Stimulated activated CD8-positive, alpha-beta memory T cell treated with anti-CD3 and anti-CD28 coated beads, Interleukin-12 subunit alpha, Interleukin-12 subunit beta, amount 100 ng/mL, for 1 hour (primary cell): ENCODE measurements at places on chromosomes 11 and 22.

DNA sequence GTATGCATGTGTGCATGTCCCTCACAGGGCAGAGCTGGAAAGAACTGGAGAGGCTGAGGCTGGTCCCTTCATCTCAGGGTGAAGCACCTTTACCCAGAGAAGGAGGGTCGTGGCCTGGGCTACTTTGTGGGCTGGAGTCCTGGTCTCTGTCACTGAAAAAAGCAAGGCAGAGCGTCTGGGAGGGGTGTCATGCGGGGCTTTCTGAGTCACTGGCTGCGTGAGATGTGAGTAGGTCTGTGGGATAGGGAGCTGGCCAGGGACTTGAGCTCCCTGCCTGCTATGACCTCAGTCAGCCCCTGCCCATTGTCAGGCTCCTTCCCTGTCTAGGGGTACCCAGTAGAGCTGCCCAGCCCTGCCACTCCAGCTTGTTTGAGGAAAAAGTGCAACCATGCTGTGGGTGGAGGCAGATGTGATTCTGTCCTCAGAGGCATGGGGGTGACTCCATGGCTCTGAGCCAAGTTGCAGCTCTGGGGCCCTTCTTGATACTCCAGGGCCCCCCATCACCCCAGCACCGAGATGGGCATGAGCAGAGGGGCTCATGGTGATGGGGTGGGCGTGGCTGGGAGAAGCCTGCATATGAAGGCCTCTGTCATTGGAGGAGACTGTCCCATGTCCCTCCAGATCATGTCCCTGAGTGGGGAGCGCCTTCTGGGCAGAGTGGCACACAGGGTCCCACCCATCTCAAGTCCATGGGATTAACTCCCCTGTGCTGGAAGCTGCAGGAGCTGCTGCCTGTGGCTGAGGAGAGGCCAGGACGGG lies 27.8 kb downstream of the KCNQ1 start:
- no peak for DNase-seq

DNA sequence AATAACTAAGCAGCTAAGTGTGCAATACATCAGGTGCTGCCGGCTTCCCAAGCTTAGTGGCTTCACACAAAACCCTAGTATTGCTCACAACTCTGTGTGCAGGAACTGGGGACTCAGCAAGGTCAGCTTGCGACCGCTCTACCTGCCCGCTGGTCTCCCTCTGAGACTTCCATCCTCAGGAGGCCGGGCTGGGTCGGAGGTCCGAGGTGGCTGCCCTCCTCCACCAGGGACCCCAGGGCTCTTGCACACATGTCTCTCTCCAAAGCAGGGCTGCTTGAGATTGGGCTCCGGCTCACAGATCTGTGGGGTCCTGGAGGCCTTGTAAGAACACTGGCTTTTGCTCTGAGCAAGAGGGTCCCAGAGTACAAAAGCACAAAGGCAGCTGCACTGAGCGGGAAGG lies 25.4 kb upstream of the FGF19 start:
- no peak for DNase-seq

DNA sequence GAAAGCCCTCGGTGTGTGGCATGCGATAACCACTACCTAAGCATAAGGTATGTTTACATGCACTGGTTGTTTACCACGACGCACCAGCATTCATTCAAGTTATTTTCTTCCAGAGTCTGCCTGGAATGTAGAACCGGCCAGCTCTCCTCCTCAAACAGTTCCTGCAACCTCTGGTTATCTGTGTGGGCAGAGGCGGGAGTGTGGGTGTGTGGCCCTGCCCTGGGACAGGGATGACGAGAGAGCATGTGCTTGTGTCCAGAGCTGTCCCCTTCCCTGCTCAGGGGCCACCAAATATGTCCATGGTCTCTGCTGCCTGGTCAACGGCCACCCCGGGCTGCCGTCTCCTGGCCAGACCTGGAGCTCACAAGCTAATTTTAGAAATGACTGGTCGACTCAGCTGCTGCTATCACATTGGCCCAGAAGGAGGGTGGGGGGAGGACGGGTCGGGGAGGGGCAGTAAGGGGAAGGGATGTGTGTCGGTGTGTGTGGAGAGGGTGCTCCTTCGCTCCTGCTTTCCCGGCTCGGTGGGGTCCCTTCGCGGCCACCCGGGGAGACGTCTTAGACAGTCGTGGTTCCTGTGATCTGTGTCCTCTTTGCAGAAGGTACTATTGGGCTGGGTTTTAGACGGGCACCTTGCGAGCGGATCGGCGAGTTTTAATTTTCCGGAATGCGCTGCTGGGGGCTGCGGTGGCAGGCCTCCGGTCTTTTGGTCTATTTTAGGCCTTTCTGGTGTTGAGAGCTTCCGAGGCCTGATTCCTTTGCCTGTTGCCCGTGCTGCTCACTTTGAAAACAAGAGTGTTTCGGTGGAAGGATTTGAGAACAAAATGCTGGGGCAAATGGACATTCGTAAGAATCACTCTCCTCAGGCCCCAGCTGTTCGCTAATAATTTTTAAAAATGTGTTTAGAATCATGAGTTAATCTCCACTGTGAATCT lies at the start of gene MYO18B:
Gene MYO18B (plus strand): TSS at position 497 of the 935 bp plus-strand sequence. CDS start 18,905 bp downstream, outside the sequence.
- no peak for DNase-seq

- DNase-seq = no peak
Observed at GRCh38 chr11:64443001-64443400, 84.0 kb downstream of the RPS6KA4 start.

- DNase-seq = no peak
Observed at GRCh38 chr11:104183593-104183992, 19.6 kb upstream of the PDGFD start.

DNA sequence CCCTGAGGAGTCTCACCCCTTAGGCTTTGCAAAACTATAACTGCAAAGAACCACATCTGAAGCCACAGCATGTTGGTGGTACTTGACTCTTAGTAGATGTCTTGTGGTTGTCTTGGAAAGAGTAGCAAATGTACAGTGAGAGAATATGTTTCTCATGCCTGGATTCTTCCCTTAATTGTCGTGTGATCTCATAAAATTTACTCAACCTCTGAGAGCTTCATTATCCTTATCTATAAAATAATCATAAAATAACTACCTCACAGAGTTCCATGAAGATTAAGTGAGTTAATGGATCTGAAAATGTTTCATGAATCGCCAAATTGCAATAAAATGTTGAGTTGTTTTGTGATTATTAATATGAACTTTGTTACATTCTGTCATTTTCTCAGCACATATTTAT lies 491.5 kb downstream of the METTL15 start:
- DNase-seq = no peak

GRCh38 chr11:105619556-105619955 lies 9.7 kb downstream of the GRIA4 start:
- no peak for DNase-seq

DNA sequence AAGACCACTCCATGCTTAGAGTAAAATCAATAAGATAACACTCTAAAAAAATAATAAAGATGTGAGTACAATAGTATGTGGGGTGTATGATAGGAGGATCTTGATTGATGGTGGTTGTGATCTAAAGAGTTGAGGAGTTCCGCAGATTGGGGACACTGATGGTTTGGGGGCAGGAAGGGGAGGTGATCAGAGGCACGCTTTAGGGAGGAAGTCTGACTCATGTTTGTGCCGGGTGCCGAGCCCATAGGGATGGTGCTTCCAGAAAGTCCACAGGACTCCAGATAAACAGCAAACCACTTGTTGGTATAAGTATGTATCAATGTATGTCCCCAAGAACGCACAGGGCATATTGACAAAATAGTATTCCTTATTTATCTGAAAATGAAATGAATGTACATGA lies 27.5 kb downstream of the LINC01488 start:
- DNase-seq = no peak

DNA sequence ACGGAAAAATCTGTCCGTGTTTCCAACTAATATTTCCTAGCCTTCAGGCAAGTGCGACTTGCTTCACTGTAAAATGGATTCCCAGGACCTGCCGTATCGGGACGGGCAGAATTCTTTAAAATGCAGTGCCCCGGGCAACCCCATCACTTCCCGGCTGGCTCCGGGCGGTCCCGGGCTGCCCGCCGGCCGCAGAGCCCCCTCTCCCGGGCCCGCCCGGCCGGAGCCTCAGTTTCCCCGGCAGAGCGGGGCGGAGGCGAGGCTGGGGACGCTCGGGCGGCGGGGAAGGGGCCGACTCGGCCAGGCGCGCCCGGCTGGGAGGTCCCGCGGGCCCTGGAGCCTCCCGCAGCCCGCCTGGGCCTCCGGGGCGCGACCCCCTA lies 84.2 kb upstream of the WNT7B start:
- no peak for DNase-seq

- DNase-seq = no peak
Observed at GRCh38 chr11:5285703-5286340, 15.9 kb downstream of the OR51B4 start.

- DNase-seq = no peak
Observed at GRCh38 chr22:24331468-24332440, 61.1 kb downstream of the SPECC1L start.

DNA sequence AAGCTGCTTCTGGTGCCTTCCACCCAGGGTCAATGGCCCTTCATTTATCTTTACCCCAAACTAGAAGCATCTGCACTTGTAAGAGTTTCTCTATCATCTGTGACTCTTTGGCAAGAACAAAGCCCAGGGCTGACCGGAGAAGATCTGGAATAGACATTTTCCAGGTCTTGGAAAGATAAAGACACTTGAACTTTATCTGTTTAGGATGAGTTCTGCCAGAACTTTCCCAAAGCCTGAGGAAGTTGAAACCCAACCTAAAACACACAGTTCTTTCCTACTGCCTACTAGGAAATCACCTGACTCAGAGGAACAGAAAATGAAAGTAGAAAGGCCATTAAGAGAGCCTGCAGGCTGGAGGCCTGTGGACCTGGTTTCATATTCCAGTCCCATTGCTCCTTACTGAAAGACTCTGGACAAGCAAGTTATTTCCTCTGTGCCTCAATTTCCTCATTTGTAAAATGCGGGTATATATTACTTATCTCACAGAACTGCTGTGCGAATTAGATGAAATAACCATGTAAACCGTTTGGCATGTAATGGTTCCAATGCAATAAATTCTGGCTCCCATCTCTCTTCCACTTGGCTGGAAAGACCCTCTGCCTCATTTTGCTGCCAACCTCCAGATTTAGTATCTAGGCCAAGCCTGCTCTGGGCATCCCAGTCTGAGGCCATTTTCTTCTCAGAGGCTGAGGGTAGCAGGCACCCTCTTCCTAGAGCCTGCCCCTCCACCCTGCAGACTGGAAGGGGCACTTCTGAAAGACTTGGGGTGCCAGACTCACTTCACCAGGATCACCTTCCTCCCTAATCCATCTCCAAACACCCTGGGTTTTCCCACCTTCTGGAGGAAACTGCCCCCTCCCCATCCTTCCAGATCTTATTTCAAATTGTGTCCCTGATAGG lies 1.2 kb downstream of the UBE2L6 start:
- DNase-seq = no peak

- DNase-seq = no peak
Observed at GRCh38 chr22:17969701-17970113, 54.7 kb downstream of the MICAL3 start.

GRCh38 chr11:121143921-121144320 lies 42.9 kb downstream of the TECTA start:
- DNase-seq = no peak

DNA sequence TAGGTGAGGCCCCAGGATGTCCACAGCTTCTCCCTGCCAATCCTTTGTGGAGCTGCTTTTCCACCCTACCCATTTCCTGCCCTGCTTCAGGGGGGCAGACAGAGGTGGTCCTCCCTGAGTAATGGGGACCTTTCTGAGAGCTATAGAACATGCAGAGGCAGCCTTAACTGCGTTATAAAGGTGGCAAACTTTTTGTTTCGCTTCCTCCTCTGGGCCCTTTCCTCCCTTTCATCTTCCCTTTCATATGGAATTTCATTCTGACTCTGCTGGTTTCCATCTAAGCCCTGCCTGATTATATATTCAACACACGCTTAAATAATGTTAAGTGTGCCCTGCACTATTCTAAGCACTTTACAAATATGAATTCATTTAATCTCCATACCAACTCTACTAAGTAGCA lies 169.3 kb upstream of the E2F8 start:
- no peak for DNase-seq

GRCh38 chr22:29636751-29637150 lies 33.3 kb downstream of the NF2 start:
- DNase-seq = no peak

GRCh38 chr22:39238966-39239505 lies 5.7 kb downstream of the PDGFB start:
- DNase-seq = no peak

- DNase-seq = no peak
Observed at GRCh38 chr22:32050678-32051515, 7.8 kb downstream of the SLC5A1 start.

GRCh38 chr22:37126383-37126782 lies 16.9 kb upstream of the TMPRSS6 start:
- no peak for DNase-seq

DNA sequence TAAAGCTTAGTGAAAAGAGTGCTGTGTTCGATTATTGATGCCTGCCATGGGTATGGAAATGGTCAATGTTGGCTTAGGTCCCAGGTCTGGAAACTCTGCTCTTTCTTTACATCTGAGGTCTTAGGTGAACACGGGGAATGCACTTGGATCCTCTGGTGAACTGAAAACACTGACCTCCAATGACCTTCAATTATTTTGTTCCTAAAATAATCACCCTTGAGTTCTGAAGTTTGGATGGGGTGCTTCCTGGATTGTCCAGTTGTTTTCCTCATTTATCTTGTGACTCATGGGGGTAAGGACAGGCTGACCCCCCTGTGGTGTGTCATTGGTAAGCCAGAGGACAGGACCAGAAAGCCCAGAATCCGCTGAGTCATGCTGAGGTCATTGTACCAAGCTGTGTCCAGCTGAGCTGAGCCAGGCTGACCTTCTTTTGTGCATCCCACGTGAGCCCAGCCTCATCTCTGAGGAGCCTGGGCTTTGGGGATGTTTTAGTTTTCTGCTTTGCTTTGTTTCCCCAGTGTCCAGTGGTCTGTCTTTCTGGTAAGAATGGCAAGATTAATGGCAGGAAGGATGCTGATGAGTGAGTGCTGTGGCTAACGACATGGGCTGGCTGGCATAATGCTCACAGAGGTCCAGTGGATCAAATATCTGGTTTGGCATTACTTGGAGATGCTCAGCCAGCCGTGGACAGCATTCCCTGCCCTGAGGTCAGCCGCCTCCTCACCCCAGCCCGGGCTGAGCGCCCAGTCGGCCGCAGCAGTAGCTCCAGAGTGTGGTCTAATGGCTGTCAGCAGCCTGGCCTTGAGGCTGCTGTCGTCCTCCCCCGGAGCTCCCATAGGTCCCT lies 35.6 kb downstream of the AMPD3 start:
- no peak for DNase-seq

DNA sequence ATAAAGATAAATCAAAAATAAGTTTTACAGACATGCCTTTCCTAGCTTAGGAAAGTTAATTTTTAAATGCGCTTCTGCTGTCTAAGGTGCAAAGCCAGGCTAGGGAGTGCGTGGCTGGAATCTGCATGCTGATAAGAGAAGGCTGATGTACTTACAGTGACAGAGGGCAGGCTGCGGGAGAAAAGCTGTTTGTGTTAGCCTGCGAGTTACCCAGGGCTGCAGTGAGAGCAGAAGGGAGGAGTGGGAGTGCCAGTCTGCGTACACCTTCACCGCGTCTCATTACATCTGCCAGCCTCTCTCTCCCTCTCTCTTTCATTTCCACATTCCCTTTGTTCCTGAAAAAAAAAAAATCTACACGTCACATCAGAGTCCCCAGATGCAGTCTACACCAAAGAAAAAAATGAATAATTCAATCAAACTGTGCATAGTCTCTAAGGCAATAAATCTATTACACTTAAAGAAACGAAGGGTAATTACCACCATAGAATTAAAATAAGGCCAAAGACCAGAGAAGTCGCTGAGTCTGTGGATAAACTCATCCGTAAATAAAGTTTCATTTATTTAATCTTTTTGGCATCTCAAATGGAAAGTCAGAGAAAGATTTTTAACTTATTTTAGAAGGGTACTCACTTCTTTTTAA lies 126.4 kb upstream of the C11orf58 start:
- no peak for DNase-seq
